CD8-positive, alpha-beta memory T cell (primary cell): ENCODE measurements at places on chromosomes 2 and 18.
A peak's percentile ranks its signal among the peaks of the same experiment; 100 is the strongest.

DNA sequence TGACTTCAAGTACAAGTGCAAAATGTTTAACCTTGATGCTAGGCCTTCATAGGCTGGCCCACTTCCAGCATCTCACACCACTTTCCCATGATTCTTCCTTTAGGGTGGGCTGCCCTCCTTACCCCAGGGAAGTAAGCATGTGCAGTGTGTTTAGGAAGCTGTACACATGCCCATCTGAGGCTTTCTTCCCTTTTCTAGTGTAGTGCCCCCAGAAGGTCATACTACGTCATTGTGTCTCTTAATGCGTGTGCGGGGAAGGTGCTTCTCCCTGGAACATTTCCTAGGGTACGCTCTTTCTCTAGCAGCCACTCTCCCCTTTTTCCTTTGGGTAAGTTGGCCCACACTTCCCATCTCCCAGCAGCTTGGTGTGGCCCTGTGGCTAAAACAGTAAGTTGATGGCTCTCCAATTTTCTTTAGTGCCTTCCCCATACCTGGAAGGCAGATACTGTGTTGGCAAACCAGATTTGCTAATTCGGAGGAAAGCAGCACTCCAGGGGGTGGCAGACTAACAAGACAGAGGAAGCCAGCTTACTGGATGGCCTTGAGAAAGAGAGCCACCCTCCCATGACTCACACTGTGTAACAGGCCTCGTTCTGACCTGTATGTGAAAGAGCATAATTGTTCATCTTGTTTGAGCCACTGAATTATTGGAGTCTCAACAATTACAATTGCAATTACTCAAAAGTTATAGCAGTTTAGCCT is 1.1 kb upstream of the SULT6B1 start:
- DNase-seq: no peak

- DNase-seq: no peak
Observed at GRCh38 chr2:133439565-133439920, 128.7 kb downstream of the NCKAP5 start.

- no peak for DNase-seq
Observed at GRCh38 chr18:5049124-5049523, 147.9 kb downstream of the AKAIN1 start.

- DNase-seq: peak; percentile 55
Observed at GRCh38 chr2:11692966-11693521, 23.0 kb upstream of the NTSR2 start.

DNA sequence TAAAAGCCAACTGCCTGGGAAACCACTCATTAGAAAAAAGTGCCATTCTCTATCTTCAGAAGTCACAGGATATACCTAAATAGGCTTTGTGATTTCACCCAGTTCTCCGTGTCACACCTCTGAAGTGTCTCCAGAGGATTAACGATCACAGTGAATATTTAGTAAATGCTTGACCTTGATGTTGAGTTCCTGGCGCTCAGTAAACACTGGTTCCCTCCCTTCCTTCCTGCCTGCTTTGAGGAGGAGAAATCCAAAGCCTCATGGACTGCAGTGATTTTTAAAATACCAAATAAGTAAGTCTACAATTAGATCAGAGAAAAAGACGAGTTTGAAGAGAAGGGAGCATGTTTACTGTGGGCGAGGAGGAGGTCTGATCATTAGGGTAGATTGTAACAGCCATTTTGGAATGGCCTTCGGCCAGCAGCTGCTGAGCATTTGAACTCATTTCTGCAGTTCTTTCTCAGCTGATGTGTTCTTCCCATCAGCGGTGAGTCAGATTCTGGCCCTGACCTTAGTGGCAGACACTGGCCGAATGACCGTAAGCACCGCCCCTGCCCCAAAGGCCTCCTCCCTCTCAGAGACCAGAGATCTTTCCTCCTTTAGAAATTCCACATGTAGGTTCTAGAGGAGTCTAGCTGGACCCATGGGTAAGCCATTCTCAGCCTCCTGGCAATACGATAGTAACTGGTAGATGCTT is 62.1 kb upstream of the SLC16A14 start:
- DNase-seq: no peak

DNA sequence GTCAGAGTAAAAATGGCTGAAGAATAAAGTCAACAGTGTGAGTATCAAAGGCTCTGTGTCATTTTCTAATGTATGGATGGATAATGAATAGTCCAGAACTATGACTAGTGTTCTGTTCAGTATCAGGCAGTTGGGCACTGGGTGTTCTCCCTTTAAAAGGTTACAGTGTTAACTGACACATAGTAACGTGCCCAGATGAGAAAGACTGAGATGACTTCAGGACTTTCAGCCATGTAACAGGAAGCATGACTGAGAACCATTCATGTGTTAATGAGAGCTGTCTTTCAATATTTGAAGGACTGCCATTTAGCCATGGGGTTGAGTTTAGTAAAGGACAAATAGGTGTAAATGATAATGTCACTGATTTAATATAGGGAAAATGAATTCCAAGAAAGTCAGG is 187.1 kb downstream of the GULP1 start:
- DNase-seq: no peak

DNA sequence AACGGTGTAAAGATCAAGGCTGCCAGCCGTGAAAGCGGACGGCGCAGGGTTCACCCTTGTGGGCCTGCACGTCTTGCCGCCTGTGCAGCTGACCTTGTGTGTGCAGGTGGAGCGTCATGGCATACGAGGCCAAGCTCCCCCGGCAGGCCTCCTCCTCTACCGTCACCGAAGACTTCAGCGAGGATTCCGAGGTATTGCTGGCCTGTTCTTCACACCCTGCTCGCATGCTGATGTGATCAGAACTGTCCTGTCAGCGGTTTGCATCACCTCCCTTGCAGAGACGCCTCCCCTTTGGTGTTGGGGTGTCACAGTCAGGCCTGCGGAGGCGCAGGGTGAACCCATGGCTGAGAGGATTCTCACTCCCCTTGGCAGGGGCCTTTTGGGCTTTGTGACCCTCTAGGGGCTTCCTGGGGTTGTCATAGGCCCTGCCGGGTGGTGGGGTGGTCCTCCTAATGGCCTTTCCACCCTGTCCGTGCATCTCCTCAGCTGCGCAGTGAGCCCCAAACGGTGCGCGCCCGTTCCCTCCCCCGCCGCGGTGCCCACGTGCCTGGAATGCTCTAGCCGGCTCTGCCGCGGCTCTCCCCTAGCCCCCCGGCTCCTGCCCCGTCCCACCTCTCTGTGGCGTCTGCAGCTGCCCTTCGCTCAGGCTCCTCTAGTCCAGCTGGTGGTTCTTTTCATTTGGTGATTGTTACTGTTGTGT is 92.5 kb downstream of the DGKD start:
- no peak for DNase-seq
